Stimulated activated CD4-positive, alpha-beta T cell treated with anti-CD3 and anti-CD28 coated beads, TNF-alpha, amount 100 ng/mL, for 24 hours (primary cell): ENCODE measurements at places on chromosomes 13 and 19.

DNA sequence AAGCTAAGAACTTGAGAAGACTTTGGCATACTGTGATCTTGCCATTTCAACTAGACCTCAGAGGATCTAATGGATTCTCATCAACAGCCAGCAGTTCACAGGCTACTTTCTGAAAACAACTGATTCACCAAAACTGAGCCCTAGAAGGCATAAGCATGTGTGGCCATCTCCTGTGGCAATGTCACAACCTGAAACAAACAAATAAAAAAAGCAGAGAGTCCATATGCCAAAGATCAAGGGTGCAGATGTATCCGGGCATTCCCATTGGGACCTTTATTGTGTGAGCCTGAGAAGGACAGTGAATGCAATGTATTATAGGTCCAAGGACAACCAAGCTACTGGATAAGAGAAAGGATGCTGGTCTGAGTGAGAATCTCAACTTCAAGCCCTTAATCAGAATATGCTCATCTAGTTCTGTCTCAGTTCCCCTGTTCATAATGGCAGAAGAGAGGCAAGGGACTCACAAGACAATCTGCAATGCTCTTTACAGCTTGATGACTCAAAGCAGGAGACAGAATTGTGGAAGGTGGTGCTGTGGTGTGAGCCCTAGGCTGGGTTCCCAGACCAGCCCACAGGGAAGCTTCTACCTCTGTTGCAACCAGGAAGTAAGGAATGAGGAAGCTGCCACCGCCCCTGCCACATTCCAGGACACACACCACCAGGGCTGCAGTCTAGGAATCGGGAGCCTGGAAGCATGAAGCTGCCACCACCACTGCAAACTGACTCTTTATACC is 133.7 kb downstream of the RAP2A start:
- DNase-seq: no peak

DNA sequence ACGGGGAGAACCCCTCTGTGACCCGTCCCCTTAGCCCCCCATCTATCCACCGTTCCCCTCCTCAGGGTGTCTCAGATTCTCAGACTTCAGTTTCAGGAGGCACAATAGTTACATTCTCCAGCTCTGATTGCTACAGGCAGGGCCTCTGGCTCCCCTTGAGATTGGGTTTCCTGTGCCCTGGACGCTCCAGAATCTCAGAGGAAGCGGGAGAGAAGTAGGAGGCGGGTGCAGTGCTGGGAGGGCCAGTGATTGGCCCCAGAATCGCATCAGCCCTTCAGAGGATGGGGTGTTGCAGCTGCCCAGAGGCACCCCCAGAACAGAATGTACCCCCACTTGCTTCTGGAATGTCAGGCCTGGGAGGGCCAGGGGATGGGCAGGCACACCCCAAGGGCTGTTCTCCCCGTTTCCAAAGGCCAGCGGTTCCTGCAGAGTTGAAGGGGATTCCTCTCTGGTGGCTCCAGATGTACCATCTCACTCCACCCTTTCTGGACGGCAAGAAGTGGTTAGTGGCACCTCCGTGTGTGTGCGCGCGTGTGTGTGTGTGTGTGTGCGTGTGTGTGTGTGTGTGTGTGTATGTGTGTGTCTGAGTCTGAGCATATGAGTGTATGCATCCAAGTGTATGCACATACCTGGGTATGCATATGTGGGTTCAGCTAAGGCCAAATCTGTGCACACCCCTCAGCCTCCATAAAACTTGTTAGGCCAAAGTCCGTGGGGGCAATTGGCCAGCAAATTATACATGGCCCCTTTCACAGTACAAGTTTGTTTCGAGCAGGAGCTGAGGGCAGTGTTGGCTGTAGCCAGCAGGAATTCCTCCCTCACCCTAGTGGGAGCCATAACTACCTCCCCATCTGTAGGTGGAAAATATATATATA is 35.5 kb downstream of the LYL1 start:
- DNase-seq: no peak

- no peak for DNase-seq
These were observed 1001.1 kb downstream of the OLFM4 start for GRCh38 chr13:54029720-54030119.

GRCh38 chr13:75414036-75414827 is 67.7 kb downstream of the TBC1D4 start:
- no peak for DNase-seq

DNA sequence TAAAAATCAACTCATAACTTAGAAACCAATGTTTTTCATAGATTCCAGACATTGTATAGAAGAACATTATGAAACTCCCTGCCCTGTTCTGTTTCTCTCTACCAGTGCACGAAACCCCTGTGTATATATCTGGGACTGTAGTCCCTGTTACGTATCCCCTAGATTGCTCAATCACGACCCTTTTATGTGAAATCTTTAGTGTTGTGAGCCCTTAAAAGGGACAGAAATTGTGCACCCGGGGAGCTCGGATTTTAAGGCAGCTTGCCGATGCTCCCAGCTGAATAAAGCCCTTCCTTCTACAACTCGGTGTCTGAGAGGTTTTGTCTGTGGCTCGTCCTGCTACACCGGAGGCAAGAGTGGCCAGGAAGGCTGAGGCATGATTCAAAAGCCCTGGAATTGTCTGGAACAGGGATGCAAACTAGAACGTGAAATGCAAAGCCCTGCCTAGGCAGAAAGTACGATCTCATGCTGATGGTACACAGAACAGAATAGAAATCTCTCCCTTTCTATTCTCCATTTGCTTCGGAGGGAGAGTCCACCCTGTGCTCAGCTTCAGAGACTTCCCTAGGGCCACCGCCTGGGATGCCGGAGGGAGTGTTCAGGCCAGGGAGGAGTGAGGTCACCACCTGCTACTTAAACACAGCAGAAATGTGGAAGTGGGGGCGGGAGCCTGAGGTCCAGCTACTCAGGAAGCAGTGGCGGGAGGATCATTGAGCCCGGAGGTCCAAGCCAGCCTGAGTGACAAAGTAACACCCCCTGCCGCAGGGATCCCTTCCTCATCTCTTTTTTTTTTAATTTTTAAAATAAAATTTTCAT is 758 bp upstream of the ZNF888 start:
- DNase-seq: no peak

GRCh38 chr19:31054430-31054829 is 294.8 kb downstream of the TSHZ3 start:
- DNase-seq: peak; percentile 4

- DNase-seq: no peak
These were observed 190.2 kb downstream of the GPC6 start for GRCh38 chr13:93416736-93417355.

- no peak for DNase-seq
These were observed 45.7 kb upstream of the F7 start for GRCh38 chr13:113059891-113060290.

- no peak for DNase-seq
These were observed 8.2 kb downstream of the NFIC start for GRCh38 chr19:3374369-3375112.

DNA sequence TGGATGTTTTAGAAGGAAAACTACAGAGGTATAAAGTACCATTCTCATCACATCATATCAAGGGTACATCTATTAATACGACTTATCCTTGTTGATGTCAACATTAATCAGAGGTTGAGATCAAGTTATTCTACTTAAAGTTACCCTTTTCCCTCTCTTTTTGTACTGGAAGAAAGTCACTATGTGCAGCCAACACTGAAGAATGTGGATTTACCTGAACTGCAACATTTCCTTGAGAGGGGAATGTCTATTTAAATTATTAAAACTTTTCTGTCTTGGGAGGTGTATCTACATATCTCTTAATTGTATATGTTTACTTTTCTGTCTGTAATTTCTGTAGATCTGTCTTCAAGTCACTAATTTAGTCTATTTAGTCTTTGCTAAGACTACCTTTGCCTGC is 2.5 kb upstream of the FBXL3 start:
- DNase-seq: no peak

DNA sequence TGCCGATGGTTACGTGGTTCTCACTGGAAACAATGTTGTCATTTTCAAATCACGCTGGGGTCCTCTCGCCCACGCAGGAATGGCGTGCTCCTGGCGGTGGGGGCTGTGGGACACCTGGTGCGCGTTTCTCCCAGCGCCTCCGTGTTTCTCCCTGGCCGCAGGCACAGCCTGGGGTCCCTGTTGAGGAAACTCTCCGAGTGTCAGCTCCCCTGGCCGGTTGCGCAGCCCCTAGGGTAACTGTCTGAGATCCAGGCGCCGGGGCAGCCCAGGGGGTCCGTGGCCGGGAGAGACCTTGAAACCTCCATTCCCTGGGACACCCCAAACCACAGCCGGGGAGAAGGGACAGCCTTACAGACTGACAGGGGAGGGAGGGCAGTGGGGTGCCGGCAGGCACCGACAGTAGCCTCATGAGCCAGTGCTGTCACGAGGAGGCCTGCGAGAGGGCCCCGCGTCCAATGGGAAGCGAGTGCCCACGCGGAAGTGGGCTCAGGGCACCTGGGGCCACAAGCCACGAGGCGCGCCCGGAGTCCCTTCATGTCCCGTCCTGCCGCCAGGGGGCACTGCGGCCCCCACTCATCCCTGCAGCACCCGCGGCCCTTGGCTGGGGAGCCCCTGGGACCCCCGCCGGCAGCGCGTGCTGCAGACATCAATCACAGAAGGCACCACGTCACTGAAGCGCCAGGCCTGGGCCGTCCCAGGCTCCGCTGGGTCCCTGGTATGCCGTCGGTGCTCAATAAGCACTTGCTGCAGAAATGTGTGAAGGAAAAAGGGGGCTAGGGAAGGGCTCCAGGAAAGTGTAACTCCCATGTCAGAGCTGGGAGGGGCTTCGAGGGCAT is 9.5 kb downstream of the ADAMTSL5 start:
- peak; percentile 44 for DNase-seq

DNA sequence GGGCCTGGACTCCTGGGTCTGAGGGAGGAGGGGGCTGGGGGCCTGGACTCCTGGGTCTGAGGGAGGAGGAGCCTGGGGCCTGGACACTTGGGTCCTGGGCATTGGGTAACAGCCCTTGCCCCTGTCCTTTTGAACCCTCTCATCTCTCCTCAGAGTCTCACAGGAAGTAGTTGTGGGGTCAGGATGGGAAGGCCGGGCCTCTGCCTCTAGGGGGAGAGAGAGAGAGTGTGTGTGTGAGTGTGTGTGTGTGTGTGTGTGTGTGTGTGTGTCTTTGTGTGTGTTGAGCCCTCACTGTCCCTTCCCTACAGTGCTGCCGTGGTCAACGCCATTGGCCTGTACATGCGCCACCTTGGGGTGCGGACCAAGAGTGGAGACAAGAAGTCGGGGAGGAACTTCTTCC is 10.9 kb downstream of the ARHGEF1 start:
- DNase-seq: no peak

DNA sequence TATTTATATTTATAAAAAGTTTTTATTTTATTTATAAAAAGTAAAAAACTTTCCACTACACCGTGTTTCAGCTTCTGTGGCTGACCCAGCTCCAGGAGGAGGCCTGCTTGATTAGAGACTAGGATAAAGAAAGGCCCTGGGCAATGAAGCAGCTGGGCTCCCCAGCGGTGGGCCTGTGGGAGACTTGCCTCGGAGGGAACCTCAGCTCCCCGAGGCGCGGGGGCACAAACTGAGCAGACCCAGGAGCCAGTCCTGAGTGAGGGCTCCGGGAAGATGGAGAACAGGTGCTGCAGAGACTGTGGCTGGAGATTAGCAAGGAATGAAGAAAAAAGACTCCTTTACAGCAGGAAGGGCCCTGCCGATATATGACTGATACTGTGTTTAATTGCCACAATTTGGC is 63.8 kb upstream of the GJB6 start:
- no peak for DNase-seq

DNA sequence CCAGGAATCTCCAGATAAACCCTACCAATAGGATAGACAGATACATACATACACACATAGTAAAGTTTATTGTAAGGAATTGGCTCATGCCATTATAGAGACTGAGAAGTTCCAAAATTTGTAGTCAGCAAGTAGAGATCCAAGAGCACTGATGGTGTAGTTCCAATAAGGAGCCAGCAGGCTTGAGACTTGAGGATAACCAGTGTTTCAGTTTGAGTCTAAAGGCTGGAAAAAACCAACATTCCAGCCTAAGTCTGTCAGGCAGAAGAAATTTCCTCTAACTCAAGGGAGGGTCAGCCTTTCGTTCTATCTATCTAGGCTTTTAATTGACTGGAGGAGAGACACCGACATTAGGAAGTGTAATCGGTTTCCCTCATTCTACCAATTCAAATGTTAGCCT is 110.2 kb upstream of the TSHZ3 start:
- DNase-seq: no peak

- no peak for DNase-seq
These were observed 788.9 kb downstream of the UQCRFS1 start for GRCh38 chr19:28424077-28424476.

DNA sequence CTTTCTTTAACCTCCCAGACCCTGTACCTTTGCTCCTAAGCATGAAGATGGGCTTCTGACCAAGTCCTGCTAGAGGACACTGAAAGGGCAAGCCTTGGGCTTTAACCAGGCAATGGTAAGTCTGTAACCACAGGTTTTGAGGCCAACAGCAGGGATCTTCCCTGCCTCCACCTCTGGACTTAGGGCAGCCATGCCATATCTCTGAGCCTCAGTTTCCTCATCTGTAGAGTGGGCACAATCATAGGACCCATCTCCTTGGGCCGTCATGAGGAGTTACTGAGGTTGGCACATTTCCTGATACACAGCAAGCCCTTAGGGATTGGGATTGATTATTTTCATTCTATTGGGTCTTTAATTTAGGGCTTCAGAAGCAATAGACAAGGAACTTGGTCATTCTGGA is 14.7 kb downstream of the KLK1 start:
- no peak for DNase-seq

DNA sequence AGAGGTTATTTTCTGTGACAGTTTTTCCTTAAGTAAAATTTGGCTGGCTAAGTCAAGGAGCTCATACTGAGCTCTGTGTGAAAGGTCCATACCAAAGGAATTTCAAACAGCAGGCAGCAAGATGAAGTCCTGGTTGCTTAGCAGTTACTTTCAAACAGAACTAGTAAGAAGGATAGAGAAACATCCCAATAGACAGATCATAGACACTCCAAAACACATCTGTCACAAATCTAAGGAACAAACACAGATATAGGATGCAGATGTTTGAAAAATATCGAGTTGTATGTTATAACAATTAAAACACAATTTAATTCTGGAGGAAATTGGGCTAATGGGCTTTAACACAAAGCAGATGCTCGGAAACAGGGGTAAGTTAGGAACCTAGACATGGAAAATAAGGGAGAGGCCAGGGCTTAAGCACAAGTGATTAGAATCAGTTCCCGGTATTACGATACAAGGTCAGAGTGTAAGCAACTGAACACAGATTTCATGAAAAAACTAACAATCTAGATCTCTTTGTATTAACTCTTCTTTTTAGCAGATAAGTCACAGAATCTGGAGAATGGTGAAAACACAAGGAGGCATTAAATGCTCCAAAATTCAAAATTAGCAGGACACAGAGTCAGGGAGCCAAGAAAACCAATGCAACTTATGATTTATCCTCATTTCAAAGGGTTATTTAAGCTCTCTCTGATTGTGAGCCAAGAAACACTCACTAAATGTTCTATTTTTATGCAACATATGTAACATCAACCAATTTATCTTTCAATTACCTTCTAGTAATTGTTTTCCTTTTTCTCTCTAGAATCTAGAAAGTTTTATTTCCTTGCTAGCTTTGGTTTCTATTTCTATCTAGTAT is 1992.9 kb upstream of the PCDH20 start:
- no peak for DNase-seq
